ENCODE measurements at places on chromosomes 3 and 15.

DNA sequence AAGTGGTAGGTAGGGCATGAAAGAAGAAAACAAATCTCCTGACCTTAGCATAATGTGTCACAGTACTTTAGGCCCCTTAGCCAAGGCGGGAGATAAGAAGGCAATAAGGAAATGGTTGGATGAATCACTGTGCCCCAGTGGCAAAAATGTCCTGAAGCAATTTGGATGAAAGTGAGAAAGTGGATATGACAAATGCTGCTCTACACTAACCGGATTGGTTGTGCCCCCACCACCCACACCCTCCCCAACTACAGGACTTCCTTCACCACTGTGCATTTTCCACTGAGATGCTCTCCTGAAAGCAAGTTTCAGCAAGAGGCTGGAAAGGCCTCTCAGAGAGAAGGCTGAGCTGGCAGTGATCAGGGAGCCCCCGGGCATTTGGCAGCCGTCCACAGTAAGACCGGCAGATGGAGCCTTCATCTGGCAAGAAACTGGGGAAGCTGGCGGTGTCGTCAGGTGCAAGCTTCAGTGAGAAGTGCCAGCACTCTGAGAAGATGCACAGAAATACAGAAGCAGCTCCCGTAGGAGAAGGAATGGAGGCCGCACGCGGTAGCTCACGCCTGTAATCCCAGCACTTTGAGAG is 63.8 kb downstream of the ATP1B3 start:
- no peak for DNase-seq

DNA sequence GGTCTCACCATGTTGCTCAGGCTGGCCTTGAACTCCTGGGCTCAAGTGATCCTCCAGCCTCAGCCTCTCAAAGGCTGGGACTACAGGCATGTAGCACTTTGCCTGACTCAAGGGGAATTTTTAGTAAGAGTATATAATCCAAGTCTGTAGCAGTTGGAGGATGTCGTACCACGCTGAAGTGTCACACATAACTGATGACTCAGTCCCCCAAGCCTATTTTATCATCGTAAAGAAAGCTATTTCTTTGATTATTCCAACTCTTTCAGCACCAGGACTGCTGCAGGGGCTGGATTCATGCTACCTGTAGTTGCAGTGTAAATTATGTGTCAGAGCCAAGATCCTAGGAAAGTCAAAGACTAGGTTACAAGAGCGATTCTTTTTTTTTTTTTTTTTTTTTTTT is 1.4 kb upstream of the PRKCI start:
- DNase-seq: no peak

DNA sequence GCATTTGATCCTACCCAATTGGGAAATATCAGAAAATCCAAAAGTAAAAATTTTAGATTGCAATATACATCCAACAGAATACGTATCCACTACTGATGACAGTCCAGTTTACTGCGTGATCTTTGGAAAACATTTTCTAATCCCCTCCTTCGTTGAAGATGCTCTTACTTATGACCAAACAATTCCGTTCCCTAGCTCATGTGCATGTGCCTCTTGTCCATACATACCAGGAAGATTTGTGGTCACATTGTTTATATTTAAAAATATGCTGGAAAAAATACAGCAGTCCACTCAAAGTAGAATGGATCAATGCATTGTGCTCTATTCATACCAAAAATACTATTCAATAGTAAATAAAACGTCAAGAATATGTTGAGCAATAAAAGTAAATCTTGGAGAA is 135.3 kb downstream of the CHL1 start:
- no peak for DNase-seq

GRCh38 chr3:129378949-129379348 is 49.5 kb downstream of the EFCAB12 start:
- no peak for DNase-seq

- DNase-seq: no peak
These were observed 22.7 kb upstream of the LCTL start for GRCh38 chr15:66588537-66588936.

Data from Peyer's patch (tissue), 4 donors.